Activated CD8-positive, alpha-beta T cell treated with anti-CD3 and anti-CD28 coated beads, Interleukin-2, amount 10 ng/mL, durations not matched to agents 7 days and 5 days (primary cell): ENCODE measurements at places on chromosomes 5 and 9. TPM values are rescaled to one million over a fixed set of nuclear protein-coding genes. Genes with fewer than 3 reads are reported as not detected.

GRCh38 chr9:89903141-89903475, 298.3 kb downstream of the GADD45G start:
- H3K27ac ChIP-seq = no peak overlapping the region
- no peak overlapping the region for H3K4me3 ChIP-seq
- H3K27me3 ChIP-seq = peaks cover 37% of the 10 kb centered on the region

Gene TMEM215
- not detected for total RNA-seq

GRCh38 chr5:173884402-173885053, 3.6 kb upstream of the CPEB4 start:
- H3K27ac ChIP-seq = peak overlapping the region; percentile 72
- H3K27me3 ChIP-seq = no peaks in the 10 kb centered on the region
- H3K4me1 ChIP-seq = peaks cover 53% of the 10 kb centered on the region
- peak; percentile 88 for DNase-seq
- peaks cover 22% of the 10 kb centered on the region for H3K36me3 ChIP-seq
- peak overlapping the region; percentile 4 for H3K4me3 ChIP-seq

DNA sequence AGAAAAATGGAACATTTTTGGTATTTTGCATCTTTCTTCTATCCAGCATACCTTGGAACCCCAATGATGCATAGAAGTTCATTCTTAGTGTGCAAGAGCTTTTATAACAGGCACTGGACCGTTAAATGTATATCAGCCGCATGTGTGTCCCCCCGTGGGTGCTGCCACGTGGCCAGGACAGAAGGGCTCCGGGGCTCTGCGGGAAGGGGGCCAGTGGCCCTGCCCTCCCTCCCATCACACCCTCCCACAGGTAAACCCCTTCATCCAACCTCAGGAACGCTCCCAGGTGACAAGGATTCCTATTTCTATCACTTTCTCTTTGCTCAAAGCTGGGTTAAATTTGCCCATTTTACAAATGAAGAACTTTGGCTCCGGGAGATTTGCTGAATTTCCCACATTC, 393.4 kb upstream of the IRX4 start:
- no peaks in the 10 kb centered on the region for H3K27me3 ChIP-seq
- no peak overlapping the region for H3K27ac ChIP-seq
- no peaks in the 10 kb centered on the region for H3K4me1 ChIP-seq
- H3K4me3 ChIP-seq = no peak overlapping the region
- DNase-seq = no peak

DNA sequence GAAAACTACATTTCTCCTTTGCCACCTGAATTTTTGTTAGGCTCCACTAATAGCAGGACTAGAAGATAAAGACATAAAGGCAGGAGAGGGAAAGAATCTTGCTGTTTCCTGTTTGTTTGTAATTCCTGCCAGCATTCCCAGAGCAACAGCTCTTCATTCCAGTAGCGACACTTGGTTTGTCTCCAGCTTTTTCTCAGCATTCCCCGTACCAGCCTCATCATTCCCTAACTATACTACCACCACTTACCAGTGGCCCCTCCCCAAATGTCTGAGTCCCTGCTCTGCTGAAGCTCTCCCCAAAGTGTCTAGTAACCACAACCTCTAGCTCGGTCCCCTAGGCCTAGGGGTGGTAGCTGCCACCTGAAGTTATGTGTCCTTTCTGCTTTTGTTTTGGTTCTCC, 18.6 kb downstream of the CETN3 start:
- H3K36me3 ChIP-seq = peaks cover 7% of the 10 kb centered on the region
- H3K4me3 ChIP-seq = no peak overlapping the region
- DNase-seq = no peak
- H3K27me3 ChIP-seq = no peaks in the 10 kb centered on the region
- no peak overlapping the region for H3K27ac ChIP-seq
- H3K4me1 ChIP-seq = no peaks in the 10 kb centered on the region

- H3K27me3 ChIP-seq = peaks cover 75% of the 10 kb centered on the region
- no peak overlapping the region for H3K27ac ChIP-seq
- DNase-seq = no peak
- H3K4me3 ChIP-seq = no peak overlapping the region
Observed at GRCh38 chr5:138645778-138646575, 70.8 kb upstream of the HSPA9 start.

Gene CTXN3
- total RNA-seq = not detected

DNA sequence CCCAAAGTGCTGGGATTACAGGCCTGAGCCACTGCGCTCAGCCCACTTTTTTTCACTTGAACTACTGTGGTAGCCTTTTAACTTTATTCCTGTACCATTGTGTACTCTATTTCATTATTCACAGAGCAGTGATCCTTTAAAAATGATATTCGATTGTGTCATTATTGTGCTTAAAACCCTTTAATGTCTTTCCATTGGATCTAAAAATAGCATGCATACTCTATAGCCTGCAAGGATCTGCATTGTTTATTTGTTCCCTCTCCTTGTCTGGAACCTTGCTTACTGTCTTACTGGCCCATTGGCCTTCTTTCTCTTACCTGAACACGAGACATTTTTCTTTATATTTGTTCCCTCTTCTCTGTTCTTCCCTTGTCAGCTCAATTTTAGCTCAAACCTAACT, 15.7 kb downstream of the GPBP1 start:
- H3K27me3 ChIP-seq = no peaks in the 10 kb centered on the region
- no peak for DNase-seq
- no peak overlapping the region for H3K27ac ChIP-seq
- no peak overlapping the region for H3K4me3 ChIP-seq
- H3K36me3 ChIP-seq = peaks cover 65% of the 10 kb centered on the region
- H3K4me1 ChIP-seq = peaks cover 76% of the 10 kb centered on the region

GRCh38 chr5:112684737-112685136, 52.9 kb upstream of the APC start:
- no peak overlapping the region for H3K27ac ChIP-seq
- H3K4me1 ChIP-seq = no peaks in the 10 kb centered on the region
- DNase-seq = no peak
- no peaks in the 10 kb centered on the region for H3K36me3 ChIP-seq
- H3K4me3 ChIP-seq = no peak overlapping the region

Gene LCN10
- total RNA-seq = 1.8 TPM

Gene SET
- total RNA-seq = 607 TPM

DNA sequence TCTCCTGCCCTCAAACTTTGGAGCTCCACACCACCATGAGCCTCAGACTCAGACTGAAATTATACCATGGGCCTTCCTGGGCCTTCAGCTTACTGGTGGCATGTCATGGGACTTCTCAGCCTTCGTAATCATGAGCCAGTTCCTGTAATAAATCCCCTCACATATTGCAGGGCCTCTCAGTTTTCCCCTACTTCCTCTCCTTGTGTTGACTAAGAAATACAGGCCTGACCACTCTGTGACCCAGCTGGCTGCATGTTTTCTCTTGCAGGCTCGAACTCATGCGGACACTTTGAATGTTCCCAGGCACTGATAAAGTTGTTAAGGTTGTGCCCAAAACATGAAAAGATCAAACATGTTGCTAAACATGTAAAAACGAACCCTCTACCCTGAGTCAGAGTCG, 26.2 kb upstream of the SHC3 start:
- DNase-seq = no peak
- no peaks in the 10 kb centered on the region for H3K27me3 ChIP-seq
- H3K4me1 ChIP-seq = no peaks in the 10 kb centered on the region
- no peak overlapping the region for H3K4me3 ChIP-seq

Gene KCNIP1
- total RNA-seq = not detected

DNA sequence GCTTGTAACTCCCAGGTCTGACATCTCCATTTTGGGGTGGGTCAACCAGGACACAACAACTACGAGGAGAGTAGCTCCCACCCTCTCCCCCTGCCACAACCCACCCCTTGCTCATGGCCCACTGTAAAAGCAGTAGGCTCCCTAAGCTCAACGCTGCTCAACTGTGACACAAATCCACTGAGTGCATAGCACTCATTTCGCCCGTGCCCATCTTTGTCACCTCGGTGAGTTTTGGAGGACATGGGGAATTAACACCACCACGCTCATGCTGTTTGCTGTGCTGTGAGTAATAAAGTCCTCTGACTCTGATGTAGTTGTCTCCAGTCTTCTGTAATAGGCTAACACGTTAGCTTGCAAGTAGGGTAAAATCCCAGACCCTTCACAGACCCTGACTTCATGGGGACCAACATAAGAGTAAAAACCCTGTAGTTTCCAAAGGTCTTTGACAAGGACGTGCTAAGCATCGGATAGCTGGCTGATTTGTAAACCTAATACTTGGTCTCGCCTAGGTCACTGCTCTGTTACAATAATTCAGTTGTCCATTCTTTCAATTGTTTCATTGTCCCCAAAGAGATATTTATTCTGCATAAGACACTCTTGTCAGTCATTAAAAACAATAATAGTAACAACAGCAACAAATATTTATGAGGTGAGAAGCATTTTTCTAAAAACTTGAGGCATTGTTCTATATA, 7.7 kb downstream of the PLGRKT start:
- H3K4me1 ChIP-seq = no peaks in the 10 kb centered on the region
- DNase-seq = no peak
- no peaks in the 10 kb centered on the region for H3K27me3 ChIP-seq
- H3K36me3 ChIP-seq = peaks cover 25% of the 10 kb centered on the region

- H3K4me1 ChIP-seq = peaks cover 19% of the 10 kb centered on the region
- H3K27ac ChIP-seq = peak overlapping the region; percentile 84
- peaks cover 13% of the 10 kb centered on the region for H3K36me3 ChIP-seq
Observed at GRCh38 chr9:36092509-36093215, 43.9 kb upstream of the GLIPR2 start.
